ENCODE measurements at places on chromosomes 11 and 22.

GRCh38 chr22:46937185-46937584 lies 174.7 kb downstream of the TBC1D22A start:
- DNase-seq = no peak

GRCh38 chr22:39474351-39475111 lies 17.7 kb downstream of the MGAT3 start:
- no peak for DNase-seq

DNA sequence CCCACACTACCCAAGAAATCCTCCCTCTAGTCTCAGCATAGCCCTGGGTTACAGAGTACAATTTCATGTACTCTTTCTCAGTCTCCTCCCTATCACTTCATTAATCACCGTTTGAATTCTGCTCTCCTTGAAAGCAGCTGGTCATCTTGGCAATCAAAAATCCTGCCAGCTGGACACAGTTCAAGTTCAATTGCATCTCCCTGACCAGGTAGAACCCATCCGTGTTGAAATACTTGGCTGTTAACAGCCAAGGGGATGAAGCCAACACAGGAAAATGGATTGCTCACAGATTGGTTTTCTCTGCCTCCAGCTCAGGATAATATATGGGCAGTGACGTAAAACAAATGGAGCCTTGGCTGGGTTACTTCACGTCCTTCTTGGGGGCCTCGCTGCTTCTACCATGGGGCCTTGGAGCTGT lies 55.1 kb upstream of the GRK3 start:
- no peak for DNase-seq

DNA sequence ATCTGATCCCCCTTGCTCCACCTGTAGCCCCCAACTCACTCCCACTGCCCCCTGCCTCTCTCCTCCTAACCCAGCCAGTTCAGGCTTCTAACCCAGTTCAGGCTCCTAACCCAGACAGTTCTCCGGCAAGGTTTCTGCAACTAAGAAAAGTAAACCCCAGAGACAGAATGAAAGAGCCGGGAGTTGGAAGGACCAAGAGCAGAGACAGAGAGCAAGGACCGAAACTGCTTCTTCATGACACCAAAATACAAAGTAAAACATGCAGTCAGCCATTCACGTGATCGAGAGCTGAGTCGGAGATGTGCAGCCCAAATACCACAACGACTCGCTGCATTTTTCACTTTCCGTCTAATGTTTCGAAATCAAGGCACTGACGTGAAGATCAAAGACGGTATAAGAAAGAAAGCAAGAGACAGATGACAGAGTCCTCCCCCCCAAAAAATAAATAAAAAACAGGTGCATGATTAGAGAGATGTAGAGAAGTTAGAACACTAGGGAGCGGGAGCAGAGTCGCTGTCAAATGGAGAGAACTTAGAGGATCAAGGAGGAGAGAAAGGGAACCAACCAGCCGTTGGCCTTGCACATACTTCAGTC lies 884 bp downstream of the IL10RA start:
- peak; percentile 40 for DNase-seq
